ENCODE measurements at places on chromosomes 2 and 18. TPM values are rescaled to one million over a fixed set of nuclear protein-coding genes. Genes with fewer than 3 reads are reported as not detected.
A peak's percentile ranks its signal among the peaks of the same experiment; 100 is the strongest.

GRCh38 chr2:118242216-118242615, 153.9 kb downstream of the INSIG2 start:
- no peak for DNase-seq

DNA sequence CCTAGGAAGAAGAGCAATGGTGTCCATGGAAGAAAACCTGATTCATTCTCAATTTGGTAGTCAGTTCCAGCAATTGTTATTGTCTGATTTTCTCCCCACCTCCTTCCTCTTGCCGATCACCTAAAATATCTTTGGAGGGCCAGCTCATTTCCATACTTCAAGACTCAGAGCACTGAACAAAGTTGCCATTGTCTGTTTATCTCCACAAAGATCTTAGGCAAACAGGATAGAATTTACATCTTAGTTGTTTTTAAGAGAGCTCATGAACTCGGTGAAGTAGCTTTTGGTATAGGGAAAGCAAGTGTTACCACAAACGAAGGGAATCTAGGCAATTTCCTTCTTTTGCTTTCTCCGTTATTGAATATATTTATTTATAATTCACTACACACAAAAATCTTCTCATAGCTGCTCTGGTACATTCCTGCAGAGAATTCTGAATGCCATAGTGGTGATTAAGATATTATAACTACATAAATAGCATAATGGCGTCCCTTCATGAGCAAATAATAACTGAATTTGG, 41.5 kb upstream of the CHST9 start:
- DNase-seq: no peak

DNA sequence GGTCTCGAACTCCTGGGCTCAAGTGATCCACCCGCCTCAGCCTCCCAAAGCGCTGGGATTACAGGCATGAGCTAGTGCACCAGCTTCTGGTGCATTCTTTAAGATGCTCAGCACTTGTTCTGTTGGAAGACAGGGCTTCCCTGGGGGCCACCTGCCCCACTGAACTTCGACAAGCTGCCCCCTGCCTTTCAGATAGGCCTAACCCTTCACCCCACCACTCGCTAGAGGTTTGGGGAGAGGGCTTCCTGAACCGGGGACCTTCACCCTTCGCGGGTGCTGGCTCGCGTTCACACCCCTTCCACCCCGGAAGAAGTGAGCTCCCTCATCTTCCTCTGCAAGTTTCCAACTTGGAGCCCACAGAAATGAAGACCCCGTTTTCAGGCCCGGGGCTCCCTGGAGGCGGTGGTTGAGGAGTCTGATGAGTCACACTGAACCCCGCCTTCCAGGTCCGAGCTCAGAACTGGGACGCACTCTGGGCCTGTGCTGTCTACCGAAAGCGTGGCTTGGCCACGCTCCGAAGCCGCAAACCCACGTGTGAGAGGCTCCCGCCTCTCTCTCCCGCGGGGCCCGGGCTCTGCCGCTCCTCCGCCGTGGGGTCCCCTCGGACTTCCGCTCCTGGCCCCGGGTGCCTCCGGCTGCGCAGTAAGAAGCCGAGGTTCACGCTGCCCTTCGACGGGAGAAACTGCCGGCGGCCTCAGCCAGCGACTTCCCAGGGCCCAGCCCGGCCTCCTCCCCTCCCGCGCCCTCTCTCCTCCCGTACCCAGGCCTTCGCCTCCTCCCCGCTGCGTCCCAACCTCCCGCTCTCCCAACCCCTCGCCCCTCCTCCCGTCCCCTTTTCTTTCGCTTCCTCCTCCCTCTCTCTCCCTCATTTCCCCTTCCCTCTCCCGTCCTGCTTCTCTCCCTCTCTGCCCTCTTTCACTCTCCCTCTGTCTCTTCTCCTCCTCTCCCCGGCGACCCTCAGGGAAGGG, 47.5 kb upstream of the SP3 start:
- peak; percentile 70 for DNase-seq

DNA sequence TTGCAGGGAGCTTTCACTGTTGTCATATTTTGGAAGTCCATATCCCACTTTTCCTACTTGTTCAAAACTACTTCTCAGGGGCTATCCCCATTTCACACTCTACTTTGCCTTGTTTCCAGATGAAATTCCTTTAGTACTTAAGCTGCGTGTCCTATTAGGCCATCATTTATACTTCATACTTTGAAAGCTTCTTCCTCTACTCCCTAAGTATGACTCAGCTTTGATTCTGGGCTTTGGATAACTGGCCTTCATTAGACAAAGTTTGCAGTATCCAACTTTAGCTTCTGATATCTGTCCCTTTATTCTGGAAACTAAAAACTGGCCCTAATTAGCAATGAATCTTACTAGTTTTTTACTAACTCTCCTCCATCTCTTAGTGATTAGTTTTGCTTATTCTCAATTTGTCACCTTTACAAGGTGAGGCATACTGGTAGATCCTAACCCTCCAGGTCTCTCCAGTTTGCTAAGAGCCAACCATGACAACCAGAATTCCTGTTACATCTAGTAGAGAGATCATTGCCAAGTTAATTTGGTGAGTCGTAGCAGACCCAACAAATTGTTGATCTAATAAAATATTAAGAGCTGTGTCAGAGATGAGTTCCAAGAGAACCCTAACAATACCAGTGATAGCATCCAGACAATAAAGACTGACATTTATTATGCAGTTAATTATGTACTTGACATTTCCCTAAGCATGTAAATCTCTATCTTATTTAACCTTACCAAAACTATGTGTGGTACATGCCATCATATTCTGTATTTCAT, 31.2 kb upstream of the ITGAV start:
- DNase-seq: no peak

DNA sequence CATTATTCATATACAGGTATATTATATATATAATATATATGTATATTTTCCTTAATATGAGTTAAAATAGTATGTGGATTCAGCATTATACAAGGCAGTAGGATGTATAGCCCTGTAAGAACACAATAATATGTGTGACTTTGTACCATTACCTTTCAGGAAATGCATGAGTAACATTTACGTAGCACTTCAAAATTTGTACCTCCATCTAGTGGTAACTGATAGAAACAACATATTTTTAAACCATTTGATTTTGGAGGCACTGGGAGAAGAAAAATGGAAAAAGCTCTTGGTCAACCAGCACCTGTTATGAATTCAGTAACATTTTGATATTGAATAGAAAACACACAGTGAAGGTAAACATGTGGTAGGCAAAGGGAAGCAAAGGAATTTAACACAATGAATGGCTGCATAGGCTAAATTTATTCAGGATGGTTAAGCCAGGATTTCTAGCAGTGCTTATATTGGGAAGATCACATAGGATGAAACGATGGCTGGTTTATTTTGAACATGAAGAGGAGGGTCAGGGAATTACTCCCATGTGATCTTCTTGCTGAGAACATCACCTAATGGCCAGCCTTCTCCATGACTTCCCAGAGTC, 565.5 kb downstream of the CCDC85A start:
- DNase-seq: peak; percentile 34

DNA sequence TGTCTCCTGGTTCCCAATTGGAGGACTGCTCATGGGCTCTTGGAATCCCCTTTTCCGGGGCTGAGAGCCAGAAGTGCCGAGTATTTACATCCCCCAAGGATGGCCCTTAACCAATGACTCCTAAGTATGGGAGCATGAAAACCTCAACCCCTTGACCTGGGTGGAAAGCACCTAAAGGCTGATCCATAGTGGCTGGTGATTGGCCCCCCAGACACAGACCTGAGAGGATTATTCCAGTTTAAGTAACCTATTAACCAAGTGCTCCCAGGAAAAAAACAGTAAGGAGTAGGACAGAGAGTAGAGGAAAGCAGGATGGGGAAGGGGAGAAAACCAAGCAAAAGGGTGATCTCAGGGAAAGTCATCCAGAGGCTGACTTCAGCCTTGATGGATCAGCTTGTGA, 206.1 kb upstream of the RND3 start:
- DNase-seq: no peak

GRCh38 chr2:85179541-85179940, 46.3 kb downstream of the TCF7L1 start:
- peak; percentile 50 for DNase-seq

GRCh38 chr18:5457462-5457957, 86.3 kb downstream of the EPB41L3 start:
- DNase-seq: no peak

DNA sequence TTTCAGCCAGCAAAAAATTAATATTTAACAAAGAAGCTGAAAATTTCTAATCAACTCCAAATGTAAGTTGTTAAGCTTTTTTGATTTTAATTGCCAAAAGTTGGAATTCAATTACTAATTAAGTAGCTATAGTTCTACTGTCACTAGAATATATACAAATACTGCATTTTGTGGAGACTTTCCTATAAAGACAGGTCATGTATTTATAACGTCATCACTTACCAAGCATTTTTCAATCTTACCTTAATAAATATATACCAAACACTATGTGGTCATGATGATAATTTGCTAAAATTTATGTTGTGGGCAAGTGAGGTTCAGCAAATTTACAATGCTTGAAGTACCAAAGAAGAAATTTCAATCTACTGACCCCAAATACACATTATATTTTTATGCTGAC, 24.2 kb upstream of the TMEFF2 start:
- DNase-seq: no peak

GRCh38 chr2:5368263-5368662, 323.9 kb upstream of the SOX11 start:
- peak; percentile 20 for DNase-seq

- no peak for DNase-seq
Measured at GRCh38 chr2:172861098-172861497, 125.5 kb downstream of the RAPGEF4 start.

- no peak for DNase-seq
Measured at GRCh38 chr2:196142825-196143224, 28.6 kb downstream of the STK17B start.

DNA sequence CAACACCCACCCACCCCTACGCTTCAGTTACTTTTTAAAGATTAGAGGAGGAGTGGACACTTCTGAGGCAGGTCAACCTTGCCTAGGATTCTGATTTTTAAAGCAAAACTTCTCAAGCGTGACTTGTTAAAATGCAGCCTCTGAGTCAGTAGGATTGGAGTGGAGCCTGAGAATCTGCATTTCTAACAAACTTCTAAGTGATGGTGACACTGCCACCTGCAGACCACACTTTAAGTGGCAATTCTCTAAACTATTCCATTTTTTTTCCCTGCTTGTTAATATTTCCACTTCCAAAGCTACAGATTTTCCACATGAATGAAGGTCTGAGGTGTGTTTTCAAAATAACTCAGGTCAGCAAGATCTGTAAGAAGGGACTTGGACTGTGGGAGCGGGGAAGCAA, 171.1 kb upstream of the CCDC150 start:
- DNase-seq: no peak

DNA sequence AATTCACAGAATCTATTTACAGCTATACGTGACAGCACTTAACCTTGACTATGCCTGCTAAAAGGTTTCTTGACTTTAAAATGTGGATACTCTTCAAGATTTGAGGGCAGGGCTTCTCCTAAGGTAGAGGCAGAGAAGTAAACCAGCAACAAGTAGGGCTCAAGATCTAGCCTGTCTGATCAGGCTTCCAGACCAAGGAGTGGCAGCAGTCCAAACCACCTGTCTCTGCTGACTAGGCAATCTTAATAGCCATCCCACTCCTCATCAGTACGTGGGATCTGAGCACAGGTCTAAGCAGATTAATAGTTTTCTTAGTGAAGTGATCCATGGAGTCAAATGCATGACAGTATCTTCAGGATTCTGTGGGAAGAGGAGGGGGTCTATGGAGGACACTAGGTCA, 100.4 kb downstream of the GPD2 start:
- no peak for DNase-seq

DNA sequence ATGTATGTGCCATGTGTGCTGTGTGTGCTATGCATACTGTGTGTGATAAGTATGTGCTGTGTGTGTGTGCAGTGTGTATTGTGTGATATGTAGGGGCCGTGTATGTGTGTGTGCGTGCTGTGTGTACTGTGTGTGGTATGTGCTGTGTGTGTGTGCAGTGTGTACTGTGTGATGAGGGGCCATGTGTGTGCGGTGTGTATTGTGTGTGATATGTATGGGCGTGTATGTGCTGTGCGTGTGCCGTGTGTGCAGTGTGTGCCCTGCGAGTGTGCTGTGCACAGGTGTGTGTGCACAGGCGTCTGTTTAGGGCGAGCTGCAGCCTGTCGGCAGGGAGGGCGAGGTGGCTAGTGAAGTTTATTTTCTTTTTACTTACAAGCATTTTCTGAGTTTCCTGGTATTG, 16.1 kb downstream of the SNORC start:
- DNase-seq: no peak

DNA sequence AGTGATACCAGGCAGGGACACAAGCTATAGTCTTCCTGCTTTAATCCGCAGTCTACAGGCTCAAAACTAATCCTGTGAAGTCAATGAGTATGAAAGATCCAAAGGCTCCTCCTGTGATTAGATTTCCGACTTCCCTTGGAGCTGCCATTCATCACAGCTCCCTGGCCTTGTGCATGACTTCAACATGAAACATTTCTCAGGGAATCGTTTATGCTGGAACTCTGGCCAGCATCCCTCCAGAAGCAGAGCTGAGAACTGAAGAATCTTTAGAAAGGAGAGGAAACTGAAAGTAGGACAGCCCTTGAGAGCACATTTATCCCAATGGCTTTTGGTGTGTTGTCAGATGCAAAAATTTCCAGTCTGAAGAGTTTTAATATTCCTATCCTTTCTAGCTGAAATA, 84.3 kb upstream of the SESTD1 start:
- DNase-seq: peak; percentile 3

DNA sequence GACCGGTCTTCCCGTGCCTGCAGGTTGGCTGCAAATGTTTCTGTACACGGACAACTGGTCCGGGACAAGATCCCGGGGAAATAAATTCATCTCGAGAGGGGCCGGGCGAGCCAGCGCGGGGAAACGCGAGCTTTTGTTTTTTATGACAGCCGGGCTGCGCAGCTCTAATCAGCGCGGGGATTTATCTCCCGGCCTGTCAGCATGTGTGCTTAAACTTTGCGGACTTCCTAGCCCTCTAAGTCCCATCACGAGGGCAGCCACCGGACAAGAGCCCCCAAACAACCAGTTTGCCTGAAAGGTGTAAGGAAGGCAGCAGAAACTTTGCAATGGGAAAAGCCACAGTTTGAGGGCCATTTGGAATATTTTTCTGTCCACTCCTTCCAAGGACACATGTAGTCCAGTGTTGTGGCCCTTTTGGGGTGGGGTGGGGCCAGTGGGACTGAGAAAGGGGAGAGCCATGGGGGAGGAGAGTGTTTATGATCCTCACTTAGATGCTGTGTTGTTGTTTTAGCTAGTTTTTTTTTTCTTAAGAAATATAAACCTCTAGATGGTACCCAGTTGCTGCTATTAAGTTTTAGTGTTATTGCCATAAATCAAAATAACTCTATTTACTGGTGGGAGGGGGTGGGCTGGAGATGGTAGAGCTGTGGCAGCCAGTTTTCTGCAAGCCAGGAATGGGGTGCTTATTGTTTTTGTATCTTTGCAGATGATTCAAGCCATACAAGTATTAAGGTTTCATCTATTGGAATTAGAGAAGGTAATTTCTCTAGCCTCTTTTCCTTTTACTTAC, 6.0 kb downstream of the MEIS1 start:
- peak; percentile 74 for DNase-seq

GRCh38 chr2:7902251-7902765, 779.5 kb upstream of the ID2 start:
- no peak for DNase-seq

GRCh38 chr2:128514555-128514955, 195.9 kb upstream of the HS6ST1 start:
- no peak for DNase-seq

- no peak for DNase-seq
Measured at GRCh38 chr2:47551800-47552525, 149.0 kb downstream of the MSH2 start.

The FAM98A gene
- 13.3 TPM for total RNA-seq

The ATF2 gene
- total RNA-seq: 133 TPM

The CCDC85A gene
- 0.34 TPM for total RNA-seq

The KYNU gene
- 0.96 TPM for total RNA-seq

The PXDN gene
- total RNA-seq: 118 TPM

The LIMS2 gene
- total RNA-seq: 1.2 TPM

The MOCOS gene
- total RNA-seq: 1.1 TPM
